ENCODE measurements at places on chromosomes 3 and 15. TPM values are rescaled to one million over a fixed set of nuclear protein-coding genes. Genes with fewer than 3 reads are reported as not detected.
A peak's percentile ranks its signal among the peaks of the same experiment; 100 is the strongest.

DNA sequence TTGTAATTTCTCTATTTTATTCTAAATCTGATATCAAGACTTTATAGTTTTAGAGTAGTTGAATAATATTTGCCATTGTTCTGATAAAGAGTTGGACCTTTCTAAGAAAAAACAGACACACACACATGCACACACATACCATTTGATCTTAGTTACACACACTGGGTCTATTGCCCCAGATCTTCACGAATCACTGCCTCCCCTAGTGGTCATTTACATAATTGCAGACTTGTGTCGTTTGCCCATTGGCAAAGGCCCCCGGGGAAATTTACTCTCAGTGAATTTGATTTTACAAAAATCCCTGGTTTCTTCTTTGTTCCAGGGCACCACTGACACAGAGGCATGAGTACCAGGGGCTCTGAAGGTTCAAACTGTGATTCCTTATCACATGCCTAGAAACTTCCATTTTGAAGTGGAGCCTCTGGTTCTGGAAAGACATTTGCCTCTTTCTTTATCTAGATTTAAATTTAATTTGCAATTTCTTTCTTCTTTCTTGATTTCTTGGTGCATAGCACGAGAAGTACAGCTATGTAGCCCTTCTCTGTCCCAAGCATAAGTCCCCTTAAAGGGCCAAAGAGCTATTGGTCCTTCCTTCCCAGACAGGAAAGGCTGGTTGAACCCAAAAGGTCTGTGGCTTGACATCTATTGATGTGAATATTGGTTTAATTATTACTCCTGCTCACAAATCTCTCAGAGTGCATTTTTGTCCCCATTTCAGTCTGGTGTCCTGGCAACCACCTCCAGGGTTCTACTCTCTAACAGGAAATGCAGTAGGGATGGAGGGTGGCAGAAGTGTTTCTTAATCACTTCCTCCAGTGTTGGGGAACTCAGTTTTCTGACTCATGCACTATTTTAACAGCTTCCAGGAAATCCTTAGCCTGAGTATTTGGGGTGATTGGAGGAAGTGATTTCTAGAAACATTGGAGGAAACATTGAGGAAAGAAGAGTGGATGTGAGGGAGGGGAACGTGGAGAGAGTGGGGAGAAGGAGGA, 32.4 kb upstream of the SLC6A11 start:
- H3K4me1 ChIP-seq: no peaks in the 10 kb centered on the region
- peaks cover 24% of the 10 kb centered on the region for H3K27me3 ChIP-seq
- no peak overlapping the region for H3K4me3 ChIP-seq
- H3K27ac ChIP-seq: no peak overlapping the region
- no peak for DNase-seq

DNA sequence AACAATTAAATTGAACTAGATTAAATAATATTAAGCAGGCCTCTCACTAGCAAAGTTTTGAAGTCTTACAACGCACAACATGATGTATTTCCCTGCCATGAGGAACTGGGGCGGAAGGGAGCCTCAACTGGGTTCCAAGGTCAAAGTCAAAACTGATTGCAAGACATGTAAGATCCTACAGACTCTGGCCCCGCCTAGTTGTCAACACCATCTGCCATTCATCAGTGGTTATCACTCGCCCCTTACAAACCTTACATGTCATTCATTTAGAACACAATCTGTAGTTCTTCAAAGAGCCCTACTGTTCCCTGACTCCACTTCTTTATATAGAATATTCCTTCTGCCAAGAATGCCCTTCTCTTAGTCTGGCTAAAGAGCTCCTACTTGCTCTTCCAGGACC, 10.0 kb downstream of the ATP13A3 start:
- H3K27ac ChIP-seq: no peak overlapping the region
- peaks cover 28% of the 10 kb centered on the region for H3K4me1 ChIP-seq
- no peaks in the 10 kb centered on the region for H3K27me3 ChIP-seq
- no peak overlapping the region for H3K4me3 ChIP-seq
- no peaks in the 10 kb centered on the region for H3K36me3 ChIP-seq

DNA sequence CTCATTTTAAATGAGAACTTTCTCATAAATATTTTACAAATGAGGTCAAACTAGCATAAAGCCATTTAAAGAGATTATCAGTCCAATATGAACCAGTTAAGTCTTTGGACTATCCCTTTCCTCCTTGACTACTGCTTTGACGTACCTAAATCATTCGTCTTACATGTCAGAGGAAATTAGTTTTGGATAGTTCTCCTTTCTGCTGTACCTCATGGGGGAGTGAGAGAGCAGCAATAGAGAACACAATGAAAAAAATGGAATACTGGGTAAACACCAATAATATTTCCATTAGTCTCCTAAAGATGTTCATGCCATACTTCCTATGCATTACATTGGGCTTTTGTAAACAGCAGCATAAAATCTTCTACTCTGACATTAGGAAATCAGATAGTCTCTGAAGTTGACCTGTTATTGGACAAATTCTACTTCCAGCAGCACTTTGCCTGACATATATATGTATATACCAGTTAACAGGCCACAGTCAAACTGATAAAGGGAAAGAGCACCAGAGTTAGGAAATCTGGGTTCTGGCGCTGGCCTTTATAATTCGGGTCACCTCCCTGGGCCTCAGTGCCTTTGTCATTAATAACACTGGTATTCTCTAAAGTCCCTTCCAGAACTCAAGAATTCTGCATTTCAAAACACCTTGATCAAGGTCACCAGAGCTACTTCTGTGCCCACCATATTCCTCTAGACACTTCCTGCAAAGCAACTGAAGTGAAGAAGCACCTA, 26.8 kb downstream of the TIMMDC1 start:
- H3K4me3 ChIP-seq: no peak overlapping the region
- no peaks in the 10 kb centered on the region for H3K4me1 ChIP-seq
- DNase-seq: no peak
- H3K36me3 ChIP-seq: peaks cover 30% of the 10 kb centered on the region
- H3K27me3 ChIP-seq: no peaks in the 10 kb centered on the region
- no peak overlapping the region for H3K27ac ChIP-seq

GRCh38 chr3:194811118-194811517, 125.4 kb downstream of the FAM43A start:
- no peaks in the 10 kb centered on the region for H3K36me3 ChIP-seq
- peaks cover 52% of the 10 kb centered on the region for H3K27me3 ChIP-seq
- H3K27ac ChIP-seq: no peak overlapping the region
- H3K4me3 ChIP-seq: no peak overlapping the region
- no peak for DNase-seq

DNA sequence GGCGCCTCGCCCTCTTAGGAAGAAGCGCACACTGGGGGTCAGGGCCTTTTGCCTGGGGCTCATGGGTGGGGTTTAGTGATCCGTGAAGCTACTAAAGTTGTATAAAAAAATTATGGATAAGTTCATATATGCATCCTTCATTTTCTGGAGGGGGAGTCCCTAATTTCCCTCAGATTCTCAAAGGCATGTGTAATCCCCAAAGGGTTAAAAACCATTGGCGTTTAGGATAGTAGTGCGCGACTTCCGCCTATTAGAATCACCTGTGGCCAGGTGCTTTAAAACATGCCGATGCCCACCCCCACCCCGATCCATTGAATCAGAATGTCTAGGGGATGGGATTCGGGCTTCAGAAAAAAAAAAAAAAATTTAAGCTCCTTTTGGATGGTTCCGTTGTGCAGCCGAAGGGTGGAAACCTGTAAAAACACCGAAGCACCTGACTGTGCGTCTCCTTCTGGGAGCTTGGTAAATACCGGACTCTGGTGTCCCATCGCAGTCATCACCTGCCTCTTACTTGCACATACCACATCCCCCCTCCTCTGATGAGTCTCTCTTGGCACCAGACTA, 570 bp downstream of the APH1B start:
- peak overlapping the region; percentile 74 for H3K4me3 ChIP-seq
- no peak for DNase-seq
- H3K27me3 ChIP-seq: no peaks in the 10 kb centered on the region
- peaks cover 5% of the 10 kb centered on the region for H3K36me3 ChIP-seq
- H3K4me1 ChIP-seq: peaks cover 22% of the 10 kb centered on the region
- peak overlapping the region; percentile 47 for H3K27ac ChIP-seq

DNA sequence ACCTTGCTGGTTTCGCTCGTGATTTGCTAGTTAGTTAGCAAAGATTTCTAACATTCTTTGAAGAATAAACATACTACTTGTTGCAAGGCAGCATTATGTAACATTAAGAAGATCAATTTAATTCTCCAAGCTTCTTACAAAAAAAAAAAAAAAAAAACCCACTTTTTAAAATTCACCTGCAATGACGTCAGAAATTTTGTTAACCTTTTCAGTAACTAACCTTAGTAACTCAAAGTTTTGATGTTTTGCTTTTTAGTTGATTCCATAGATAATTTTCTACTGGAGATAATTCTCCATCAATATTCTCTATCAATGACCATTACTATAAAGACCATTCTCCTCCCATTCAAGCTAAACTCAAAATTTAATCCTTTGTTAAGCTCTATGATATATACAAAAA, 491.8 kb upstream of the TBL1XR1 start:
- no peak for DNase-seq
- H3K4me3 ChIP-seq: no peak overlapping the region
- peaks cover 14% of the 10 kb centered on the region for H3K4me1 ChIP-seq
- no peak overlapping the region for H3K27ac ChIP-seq
- H3K36me3 ChIP-seq: no peaks in the 10 kb centered on the region

The SIN3A gene
- total RNA-seq: 65.4 TPM

The GOLGA6L6 gene
- not detected for total RNA-seq

DNA sequence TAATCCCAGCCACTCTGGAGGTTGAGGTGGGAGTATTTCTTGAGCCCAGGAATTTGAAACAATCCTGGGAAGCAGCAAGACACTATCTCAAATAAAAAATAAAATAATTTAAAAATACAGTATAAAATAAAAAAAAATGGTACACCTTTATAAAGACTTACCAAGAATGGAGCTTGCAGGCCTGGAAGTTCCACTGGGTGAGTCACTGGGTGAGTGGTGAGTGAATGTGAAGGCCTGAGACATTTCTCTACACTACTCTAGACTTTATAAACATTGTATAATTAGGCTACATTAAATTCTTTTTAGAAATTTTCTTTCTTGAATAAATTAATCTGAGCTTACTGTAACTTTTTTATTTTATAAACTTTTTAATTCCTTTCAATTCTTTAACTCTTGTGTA, 609.1 kb upstream of the BCHE start:
- no peaks in the 10 kb centered on the region for H3K4me1 ChIP-seq
- H3K4me3 ChIP-seq: no peak overlapping the region
- H3K27ac ChIP-seq: peak overlapping the region; percentile 32
- no peaks in the 10 kb centered on the region for H3K27me3 ChIP-seq
- no peaks in the 10 kb centered on the region for H3K36me3 ChIP-seq
- DNase-seq: no peak

The NR2E3 gene
- not detected for total RNA-seq

The FBXO40 gene
- total RNA-seq: not detected

- H3K27ac ChIP-seq: no peak overlapping the region
- DNase-seq: no peak
- H3K27me3 ChIP-seq: no peaks in the 10 kb centered on the region
- no peak overlapping the region for H3K4me3 ChIP-seq
- no peaks in the 10 kb centered on the region for H3K36me3 ChIP-seq
These were observed 988.7 kb downstream of the NTRK3 start for GRCh38 chr15:87267798-87268197.

GRCh38 chr3:119433613-119434325, 29.6 kb downstream of the TMEM39A start:
- DNase-seq: no peak
- no peaks in the 10 kb centered on the region for H3K27me3 ChIP-seq
- H3K36me3 ChIP-seq: peaks cover 85% of the 10 kb centered on the region

DNA sequence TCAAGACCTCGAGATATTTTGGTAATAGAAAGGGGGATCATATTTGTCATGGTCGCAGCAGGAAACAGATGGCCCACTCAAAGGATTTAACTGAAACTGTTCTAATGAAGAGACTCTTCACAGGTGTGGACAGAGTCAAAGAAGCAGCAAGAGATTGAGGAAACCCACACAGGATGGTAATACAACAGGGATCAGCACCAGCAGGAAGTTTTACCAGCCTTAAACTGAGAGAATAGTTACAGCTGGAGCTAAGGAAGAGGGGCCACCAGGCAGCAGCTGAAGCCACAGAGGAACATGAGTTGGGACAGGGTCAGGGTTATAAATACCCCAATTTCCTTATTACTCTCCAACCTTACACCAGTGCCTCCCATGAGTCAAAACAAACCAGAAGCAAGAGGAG, 131.8 kb upstream of the UBE2E2 start:
- no peak overlapping the region for H3K4me3 ChIP-seq
- H3K36me3 ChIP-seq: no peaks in the 10 kb centered on the region
- no peaks in the 10 kb centered on the region for H3K27me3 ChIP-seq
- peaks cover 25% of the 10 kb centered on the region for H3K4me1 ChIP-seq

The MOBP gene
- not detected for total RNA-seq

DNA sequence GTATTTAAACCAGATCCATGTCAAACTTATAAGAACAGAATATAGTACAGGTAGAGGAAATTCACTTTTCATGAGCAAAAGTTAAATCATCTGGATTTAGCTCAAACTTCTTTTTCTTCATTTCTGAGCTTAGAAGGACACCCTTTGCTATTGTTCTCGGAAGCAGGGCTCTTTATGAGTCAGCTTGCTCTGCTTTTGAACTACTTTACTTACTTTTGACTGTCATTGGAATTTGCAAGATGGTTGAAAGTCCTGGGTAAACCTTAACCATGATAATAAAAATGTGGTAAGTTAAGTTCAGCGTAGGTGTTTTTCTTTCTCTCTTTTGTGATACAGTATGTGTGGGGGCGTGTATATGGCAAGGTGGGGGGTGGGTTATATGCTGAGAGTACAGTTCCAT, 312.7 kb upstream of the DPH6 start:
- no peak overlapping the region for H3K27ac ChIP-seq
- H3K4me1 ChIP-seq: peaks cover 8% of the 10 kb centered on the region
- H3K4me3 ChIP-seq: no peak overlapping the region
- DNase-seq: no peak
- no peaks in the 10 kb centered on the region for H3K27me3 ChIP-seq

DNA sequence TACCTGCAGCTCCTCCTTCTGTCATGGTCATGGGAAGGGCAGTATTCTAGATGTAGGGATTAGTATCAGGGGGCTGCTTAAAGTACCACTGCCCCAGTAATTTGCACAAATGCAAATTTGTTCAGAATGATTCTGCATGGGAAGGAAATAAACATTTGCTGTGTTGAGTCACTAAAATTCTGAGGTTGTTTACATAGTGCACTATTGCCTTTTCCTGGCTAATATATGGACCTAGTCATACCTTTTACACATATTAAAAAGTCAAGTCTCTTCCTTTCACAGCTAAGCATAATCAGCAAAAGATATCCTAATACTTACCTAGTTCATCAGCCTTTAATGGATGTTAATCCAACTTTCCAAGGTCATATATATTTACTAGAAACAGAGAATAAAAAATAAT, 746.4 kb upstream of the NR2F2 start:
- no peak overlapping the region for H3K27ac ChIP-seq
- no peak overlapping the region for H3K4me3 ChIP-seq
- H3K4me1 ChIP-seq: peaks cover 2% of the 10 kb centered on the region
- no peaks in the 10 kb centered on the region for H3K36me3 ChIP-seq
- H3K27me3 ChIP-seq: no peaks in the 10 kb centered on the region

The GCNT3 gene
- total RNA-seq: 0.76 TPM

GRCh38 chr3:184261854-184262763, 756 bp upstream of the CAMK2N2 start:
- H3K4me3 ChIP-seq: peak overlapping the region; percentile 83
- H3K27ac ChIP-seq: no peak overlapping the region
- H3K36me3 ChIP-seq: peaks cover 10% of the 10 kb centered on the region
- no peak for DNase-seq
- peaks cover 20% of the 10 kb centered on the region for H3K4me1 ChIP-seq

The NPAP1 gene
- total RNA-seq: not detected

Data from osteocyte (in vitro differentiated cells).